Activated naive CD8-positive, alpha-beta T cell treated with anti-CD3 and anti-CD28 coated beads, Interleukin-2, amount 50 U/mL, for 16 hours (primary cell): ENCODE measurements at places on chromosomes 7 and 10.

DNA sequence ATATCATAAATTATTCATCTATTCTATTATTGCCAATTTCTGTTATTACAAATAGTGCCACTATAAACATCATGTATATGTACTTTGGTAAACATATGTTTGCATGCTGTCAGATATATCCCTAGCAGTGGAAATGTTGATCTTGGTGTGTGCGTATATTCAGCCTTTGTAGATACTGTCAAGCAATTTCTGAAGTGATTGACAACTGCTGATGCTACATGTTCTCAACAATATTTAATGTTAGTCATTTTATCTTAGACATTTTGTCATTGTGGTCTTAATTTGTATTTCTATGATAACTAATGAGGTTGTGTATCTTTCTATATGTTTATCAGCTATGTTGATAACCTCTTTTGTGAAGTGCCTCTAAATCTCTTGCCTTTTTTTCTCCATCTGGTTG is 186.5 kb upstream of the NRG3 start:
- no peak for DNase-seq

- DNase-seq = no peak
These were observed 42.5 kb downstream of the SYPL1 start for GRCh38 chr7:106069471-106070200.

DNA sequence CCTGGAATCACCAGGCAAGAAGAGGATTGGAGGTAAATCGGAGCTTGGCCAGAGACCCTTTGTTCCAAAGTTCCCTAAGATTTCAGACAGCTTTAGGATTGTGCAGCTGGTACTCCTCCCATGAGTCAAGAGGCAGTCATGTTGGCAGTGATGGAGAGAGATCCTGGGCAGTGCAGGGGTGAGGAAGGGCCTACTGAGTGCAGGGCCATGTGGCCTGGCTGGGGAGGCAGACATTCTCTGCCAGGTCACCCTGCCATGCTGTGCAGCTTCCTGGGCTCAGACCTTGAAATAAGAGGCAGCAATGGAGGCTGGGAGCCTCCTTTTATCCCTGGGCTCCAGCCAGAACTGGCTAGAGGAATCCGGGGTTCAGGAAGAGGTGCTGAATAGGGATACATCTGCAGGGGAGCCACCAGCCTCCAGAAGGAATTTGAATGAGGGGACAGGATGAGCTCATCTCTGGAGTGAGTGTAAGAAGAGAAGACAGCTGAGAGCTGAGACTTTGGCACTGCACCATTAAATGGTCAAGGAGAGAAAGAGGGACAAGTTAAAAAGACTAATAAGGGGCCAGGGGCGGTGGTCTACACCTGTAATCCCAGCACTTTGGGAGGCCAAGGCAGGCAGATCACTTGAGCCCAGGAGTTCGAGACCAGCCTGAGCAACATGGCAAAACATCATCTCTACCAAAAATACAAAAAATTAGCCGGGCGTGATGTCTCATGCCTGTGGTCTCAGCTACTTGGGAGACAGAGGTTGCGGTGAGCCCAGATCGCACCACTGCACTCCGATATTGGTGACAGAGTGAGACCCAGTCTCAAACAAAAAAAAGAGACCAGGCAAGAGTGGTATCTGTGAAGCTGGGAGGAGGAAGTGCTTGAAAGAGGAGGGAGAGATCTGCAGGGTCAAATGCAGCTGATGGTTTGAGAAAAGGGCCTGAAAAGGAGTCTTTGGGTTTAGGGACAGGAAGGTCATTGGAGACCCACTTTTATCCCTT is 12.0 kb downstream of the SFTPD start:
- no peak for DNase-seq

- DNase-seq = no peak
These were observed 255.9 kb downstream of the KCNMA1 start for GRCh38 chr10:77381750-77382149.

- DNase-seq = no peak
These were observed 86.6 kb downstream of the FRMD4A start for GRCh38 chr10:14244147-14244546.

- DNase-seq = no peak
These were observed 183.7 kb downstream of the GPAM start for GRCh38 chr10:111999915-112000302.
